ENCODE measurements at places on chromosomes 2 and 18.

- DNase-seq: no peak
Observed at GRCh38 chr2:165499131-165499530, 29.6 kb downstream of the CSRNP3 start.

GRCh38 chr2:218145124-218145523 is 19.3 kb downstream of the CXCR2 start:
- DNase-seq: no peak

DNA sequence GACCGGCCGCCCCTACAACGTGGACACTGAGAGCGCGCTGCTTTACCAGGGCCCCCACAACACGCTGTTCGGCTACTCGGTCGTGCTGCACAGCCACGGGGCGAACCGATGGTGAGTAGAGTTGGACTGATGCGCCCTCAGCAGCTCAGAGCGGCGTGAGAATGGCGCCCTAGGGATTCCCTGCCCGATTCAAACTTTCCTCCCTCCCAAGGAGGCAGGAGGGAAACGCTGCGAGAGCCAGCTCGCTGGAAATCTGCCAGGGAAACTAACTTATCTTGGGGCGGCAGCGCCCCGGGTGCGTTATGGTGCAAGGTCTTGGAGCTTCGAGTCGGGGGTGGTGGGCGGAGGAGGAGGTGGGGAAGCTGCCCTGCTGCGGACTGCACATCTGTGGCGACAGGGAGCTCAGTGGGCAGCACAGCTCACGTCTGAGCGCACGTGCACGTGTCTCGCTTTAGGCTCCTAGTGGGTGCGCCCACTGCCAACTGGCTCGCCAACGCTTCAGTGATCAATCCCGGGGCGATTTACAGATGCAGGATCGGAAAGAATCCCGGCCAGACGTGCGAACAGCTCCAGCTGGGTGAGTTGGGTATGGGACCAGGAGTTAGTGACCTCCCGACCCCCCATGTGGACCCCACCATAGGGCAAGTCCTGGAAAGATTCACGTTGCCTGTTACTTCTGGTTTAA is 697 bp downstream of the ITGA4 start:
- DNase-seq: peak; percentile 75

- no peak for DNase-seq
Observed at GRCh38 chr2:173513107-173513727, 158.5 kb downstream of the CDCA7 start.

GRCh38 chr2:97707362-97708047 is 5.9 kb upstream of the ZAP70 start:
- DNase-seq: no peak

DNA sequence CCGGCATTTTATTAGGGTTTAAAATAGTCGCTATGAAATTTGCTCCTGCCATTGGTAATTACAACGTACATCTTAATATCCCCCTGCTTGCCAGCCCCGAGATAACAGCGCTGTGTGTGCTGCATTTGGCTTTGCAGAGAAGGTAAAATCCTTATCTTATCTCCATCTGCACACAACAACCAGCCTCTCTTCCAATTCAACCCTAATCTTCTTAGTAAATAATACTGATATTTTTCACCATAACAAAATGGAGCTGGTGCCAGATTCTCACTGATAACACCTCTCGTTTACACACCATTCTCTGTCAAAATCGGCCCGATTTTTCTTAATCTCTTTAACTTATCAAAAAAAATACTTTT is 61.4 kb upstream of the SIX3 start:
- DNase-seq: no peak

GRCh38 chr18:45611943-45612342 is 3.3 kb upstream of the SLC14A2 start:
- DNase-seq: no peak

GRCh38 chr18:22204996-22205395 is 35.6 kb downstream of the GATA6 start:
- no peak for DNase-seq

- DNase-seq: no peak
Observed at GRCh38 chr2:134220344-134220974, 33.4 kb upstream of the MGAT5 start.

DNA sequence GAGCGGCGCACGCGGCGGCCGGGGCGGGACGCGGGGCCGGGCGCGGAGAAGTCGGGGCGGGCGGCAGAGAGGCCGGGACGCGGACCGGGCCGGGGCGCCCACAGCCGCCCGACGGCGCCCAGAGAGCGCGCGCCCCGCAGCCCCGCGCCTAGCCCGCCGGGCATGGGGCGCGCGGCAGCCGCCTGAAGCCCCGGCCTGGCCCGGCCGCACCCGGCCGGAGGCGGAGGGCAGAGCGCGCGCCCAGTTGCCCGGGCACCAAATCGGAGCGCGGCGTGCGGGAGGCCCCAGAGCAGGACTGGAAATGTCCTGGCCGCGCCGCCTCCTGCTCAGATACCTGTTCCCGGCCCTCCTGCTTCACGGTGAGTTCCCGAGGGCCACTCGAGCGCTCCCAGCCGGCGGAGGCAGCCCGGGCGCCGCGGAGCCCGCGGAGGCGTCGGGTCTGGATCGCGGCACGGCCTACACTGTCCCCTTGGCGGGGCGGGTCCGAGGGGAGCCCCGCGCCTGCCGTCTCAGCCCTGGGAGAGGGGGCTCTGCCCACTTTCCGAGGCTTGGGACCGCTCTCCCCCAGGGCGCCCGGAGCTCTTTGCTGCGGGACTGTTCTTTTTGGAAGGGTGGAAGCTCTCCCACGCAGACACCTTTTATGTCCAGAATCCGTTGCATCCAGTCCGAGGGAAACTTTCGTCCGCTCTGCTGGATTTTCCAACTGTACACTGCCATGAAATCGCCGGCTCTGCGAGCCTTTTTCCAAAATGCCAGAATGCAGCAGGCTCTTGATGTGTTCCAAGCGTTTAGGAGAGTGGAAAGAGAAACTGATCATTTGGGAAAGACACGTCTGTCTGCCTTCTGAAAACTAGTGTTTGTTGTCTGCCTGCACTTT is 484 bp downstream of the APCDD1 start:
- DNase-seq: no peak

- no peak for DNase-seq
Observed at GRCh38 chr18:7808992-7809391, 241.9 kb downstream of the PTPRM start.
